ENCODE measurements at places on chromosomes 2 and 18.

DNA sequence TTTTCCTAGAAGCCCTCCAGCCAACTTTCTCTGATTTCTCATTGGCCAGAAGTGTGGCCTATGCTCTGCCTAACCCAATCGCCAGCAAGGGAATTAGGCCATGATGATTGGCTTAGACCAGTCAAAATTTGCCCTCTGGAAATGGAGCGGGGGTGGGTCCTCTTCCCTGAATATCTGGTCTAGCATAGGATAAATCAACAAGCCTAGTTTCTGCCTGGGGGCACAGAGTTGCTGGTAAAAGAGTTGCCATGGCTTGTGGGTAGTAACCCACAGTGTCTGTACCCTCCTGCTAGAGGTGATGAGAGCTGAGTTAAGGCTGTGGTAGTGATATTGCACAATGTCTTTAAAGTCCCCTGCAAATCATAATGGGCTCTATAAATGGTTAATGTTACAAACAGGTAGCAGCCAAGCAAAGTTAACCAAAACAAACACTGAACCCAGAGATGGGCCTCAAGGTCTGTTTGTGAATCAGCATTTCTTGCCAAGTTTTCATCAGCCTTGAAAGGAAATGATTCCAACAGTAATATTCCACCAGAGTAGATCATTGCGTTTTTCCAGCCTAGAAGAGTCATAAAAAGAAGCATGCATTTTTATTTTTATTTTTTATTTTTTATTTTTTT lies 19.3 kb downstream of the GALM start:
- no peak for DNase-seq

DNA sequence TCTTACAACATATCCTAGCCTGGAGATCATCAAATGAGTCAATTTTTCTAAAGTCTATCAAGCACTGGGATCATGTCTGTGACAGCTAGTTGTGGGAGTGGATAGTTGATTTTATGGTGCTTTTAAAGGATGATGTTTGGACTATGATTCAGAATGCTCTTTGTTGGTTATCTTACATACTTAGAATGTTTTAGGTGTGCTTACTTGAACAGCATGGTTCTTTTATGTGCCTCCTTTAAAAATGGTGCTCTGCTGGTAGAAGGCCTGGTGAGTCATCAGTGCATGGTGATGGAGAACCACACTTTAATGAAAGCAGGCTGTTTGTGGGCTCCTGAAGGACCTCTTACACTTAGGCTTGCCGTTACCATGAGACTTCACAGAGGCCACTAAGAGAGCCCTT lies 682.7 kb upstream of the FANCL start:
- DNase-seq = no peak

DNA sequence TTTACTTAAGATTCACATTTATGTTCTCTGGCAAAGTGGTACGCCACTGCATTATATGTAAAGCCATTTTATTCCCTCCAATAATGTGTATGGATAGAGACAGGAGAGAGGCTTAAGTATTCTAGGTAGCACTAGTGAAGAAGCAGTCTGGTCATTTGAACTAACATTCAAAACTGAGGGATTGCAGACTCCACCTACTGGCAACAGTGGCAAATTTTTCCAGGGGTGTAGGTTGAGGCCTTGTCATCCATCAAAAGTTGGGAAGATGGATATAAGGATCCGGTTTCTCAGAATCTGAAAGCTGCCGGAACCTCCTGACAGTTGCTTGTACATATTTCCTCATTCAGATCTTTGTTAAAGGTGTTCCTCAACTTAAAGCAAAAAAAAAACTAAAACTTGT lies 465.5 kb upstream of the FSHR start:
- no peak for DNase-seq

- no peak for DNase-seq
Measured at GRCh38 chr2:224427471-224427870, 25.6 kb upstream of the FAM124B start.

- DNase-seq = no peak
Measured at GRCh38 chr2:71256421-71256820, 29.5 kb upstream of the PAIP2B start.

DNA sequence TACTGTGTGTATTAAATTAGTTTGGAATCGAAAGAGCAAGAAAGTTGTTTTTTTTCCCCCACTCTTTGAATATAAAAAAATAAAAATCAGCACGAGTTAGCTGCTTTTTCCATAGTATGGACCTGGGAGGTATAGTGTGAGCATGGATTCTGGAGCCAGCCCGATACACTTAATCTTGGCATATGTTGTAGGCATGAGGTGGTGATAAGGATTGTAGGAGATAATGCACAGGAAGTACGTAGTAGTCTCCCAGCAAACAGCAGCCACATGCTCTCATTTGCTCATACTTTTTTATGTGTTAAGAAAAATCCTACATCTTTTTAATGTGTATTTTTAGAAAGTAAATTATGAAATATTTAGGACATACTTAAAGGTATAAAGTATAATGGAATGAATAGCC lies 2.1 kb upstream of the DNAJC27 start:
- no peak for DNase-seq

GRCh38 chr2:227479865-227480475 lies 8.0 kb downstream of the AGFG1 start:
- DNase-seq = no peak

GRCh38 chr18:3932276-3932675 lies 482.3 kb downstream of the TGIF1 start:
- DNase-seq = no peak

- DNase-seq = no peak
Measured at GRCh38 chr2:23516520-23517256, 131.7 kb downstream of the KLHL29 start.

DNA sequence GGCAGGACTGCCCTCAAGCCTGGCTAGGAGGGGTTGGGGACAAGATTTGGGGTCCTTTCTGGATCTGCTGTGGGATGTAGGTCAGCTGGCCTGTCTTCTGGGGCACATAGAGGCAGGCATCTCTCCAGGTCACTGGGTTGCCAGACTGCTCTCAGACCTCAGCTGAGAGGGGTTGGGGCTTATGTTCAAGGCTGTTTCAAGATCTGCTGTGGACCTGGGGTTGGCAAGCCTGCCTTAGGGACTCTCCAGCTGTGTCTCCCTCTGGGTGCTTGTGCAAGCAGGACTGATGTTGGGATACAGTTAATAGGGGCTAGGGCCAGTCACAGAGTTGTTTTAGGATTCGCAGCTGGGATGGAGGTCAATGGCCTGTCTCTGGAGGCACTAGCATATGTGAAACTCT lies 363.0 kb upstream of the ST6GAL2 start:
- DNase-seq = no peak

- no peak for DNase-seq
Measured at GRCh38 chr2:215780313-215780712, 233.0 kb downstream of the MREG start.

- no peak for DNase-seq
Measured at GRCh38 chr2:231627384-231628120, 34.9 kb downstream of the TEX44 start.

DNA sequence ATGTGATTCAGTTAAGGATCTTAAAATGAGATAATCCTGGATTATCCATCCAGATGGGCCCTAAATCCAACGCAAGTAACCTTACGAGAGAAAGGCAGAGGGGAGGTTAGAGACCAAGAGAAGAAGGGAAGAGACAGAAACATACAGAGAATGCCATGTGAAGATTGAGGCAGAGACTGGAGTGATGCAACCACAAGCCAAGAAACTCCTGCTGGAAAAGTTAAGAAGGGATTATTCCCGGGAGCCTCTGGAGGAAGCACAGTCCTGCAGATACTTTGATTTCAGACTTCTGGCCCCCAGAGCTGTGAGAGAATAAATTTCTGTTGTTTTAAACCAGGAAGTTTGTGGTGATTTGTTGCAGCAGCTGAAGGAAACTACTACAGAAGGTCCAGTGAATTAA lies 992.7 kb downstream of the BCL11A start:
- no peak for DNase-seq

GRCh38 chr18:28189400-28190239 lies 12.7 kb upstream of the CDH2 start:
- DNase-seq = no peak

DNA sequence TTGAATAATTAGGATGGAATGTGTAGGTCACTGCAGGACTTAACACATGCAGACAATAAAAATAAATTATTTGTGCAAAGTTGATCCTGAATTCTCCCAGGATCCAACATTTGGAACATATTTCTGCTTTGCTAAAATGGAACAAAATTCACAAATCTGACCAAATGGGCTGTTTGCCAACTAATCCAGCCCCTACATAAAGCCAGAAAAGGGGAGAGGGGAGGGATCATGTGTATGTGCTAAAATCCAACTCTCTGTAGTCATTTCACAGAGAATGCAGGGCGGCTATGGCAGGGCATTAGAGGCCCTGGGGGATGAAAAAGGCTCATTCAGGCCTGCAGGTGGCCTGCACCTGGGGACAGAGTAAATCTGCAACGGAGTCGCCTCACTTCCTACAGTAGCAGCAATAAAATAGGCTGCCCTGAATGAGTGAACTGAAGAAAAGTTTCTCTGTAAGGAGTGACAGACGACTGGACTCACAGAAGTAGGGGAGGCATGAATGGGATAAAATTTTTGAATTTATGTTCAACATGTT lies 4.0 kb upstream of the ZFP36L2 start:
- no peak for DNase-seq

- no peak for DNase-seq
Measured at GRCh38 chr2:96898641-96899412, 28.9 kb upstream of the SEMA4C start.

- DNase-seq = no peak
Measured at GRCh38 chr2:127095367-127095641, 11.7 kb downstream of the BIN1 start.

DNA sequence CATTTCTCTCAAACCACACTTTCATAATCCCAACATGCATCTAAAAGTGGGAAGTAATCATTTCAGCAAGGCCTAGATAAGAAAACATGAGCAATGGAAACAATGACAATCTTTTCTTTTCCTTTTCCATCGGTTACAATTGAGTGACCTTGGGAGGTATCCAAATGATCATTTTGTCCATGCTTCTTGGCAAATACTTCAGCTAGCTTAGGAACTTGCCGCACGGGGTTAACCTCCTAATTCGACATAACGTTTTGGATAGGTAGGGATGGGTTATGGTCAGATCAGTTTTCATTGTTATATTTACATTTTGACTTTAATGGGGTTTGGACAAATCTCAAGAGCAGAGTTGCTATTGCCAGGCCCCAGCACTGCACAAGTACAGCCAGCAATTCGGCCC lies 4.6 kb upstream of the PTPRM start:
- no peak for DNase-seq

DNA sequence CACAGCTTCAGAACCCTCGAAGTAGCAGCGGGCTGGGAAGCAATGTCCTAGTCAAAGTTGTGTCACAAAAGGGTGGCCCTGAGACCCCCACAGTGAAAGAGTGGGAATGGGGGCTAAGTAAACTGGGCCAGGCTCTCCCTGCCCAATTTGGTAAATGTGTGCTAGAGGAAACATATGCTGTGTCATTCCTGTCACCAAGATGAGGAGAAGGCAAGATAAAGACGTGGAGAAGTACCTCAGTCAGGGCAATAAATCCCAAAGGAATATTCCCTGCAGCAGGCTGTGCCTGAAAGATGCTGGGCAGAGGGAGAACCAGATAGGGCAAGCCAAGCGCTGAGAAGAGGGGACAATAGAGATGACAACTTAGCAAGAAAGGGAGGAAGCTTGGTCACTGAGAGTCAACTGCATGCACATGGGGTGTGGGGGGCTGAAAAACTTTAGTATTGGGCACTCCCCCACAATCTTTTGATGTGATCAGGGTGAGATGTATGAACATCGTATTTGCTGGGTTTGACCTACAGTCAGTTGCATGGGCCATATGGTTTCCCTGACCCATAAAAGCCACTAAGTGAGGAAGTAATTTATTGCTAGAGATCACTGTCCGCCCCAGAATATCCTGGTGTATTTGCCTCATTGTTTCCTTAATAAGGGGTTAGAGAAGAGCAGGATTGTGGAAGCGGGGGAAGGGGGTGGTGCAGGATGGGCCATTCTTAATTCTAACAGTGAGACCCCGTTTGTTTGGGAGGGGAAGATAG lies 49.9 kb upstream of the CXCR4 start:
- DNase-seq = no peak

DNA sequence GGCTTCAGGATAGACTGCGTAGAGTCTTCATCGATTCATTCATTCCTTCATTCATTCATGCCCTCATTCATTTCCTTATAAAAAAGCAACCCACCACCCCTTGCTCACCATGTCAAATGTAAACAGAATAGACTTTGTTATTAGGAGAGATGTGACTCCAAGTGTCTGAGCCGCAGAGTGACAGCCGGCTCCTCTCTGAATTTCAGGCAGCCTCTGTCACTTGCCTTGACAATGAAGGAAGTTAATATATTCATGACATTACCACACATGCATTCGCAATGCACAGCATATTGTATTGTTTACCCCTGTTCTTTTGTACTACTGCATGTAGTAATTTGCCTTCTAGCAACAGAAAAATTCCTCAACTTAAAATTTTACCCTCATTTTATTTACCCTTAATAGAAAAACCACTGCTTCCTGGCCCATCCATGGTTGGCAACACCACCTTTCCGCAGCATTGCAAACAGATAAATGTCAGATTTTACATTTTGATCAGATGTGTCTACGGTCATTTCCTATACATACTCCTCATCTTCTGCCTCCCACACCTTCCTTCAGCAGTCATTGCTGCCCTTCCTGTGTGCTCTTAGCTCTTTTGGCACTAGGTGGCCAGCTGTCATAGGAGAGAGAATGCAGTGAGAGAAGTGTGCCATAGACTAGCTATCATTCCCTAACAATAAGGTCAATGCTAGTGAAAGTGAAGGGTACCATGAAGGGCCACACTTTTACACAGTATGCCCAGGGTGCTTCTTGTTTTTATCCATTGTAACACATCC lies 1090.8 kb downstream of the BCL11A start:
- no peak for DNase-seq

GRCh38 chr2:74507926-74508520 lies 528 bp upstream of the PCGF1 start:
- DNase-seq = no peak

DNA sequence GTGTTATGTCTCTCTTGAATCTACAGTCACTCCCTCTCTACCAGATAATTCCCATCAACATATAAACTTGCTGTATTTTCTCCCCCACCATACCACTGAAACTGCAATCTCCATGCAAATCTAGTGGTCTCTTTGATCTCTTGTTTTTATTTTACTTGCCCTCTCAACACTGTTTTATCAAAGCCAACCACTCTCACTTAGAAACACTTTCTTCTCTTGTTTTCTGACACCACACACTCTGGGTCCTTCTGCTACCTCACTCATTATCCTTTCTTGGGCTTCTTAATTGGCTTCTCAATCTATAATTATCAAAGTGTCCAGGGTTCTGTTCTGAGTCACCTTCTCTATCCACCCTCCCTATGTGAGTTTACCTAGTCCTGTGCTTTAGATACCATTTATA lies 2.0 kb upstream of the MCFD2 start:
- DNase-seq = no peak

DNA sequence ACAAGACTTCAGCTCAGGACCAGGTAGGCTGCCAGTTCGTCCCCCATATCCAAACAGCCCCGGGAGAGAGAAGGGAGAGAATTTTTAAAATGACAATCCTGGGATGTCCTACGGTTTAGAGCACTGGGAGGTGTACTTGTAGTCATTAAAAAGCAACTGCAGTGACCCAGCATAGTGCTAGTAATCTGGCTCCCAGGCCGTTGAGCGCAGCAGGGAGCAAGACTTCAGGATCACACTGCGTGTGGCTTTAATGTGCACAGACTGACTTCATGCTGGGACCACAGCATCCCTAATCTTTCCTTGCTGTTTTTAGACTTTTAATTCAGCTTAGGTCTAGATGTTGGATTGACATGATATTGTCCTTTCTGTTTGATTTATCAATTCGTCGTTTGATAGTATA lies 219.3 kb upstream of the FOSL2 start:
- no peak for DNase-seq

- DNase-seq = no peak
Measured at GRCh38 chr18:66410692-66411091, 193.2 kb downstream of the CDH19 start.

GRCh38 chr2:25740810-25741381 lies 67.5 kb upstream of the DTNB start:
- DNase-seq = peak; percentile 35

All from neuronal stem cell (in vitro differentiated cells).